ENCODE measurements at places on chromosomes 5 and 9.

DNA sequence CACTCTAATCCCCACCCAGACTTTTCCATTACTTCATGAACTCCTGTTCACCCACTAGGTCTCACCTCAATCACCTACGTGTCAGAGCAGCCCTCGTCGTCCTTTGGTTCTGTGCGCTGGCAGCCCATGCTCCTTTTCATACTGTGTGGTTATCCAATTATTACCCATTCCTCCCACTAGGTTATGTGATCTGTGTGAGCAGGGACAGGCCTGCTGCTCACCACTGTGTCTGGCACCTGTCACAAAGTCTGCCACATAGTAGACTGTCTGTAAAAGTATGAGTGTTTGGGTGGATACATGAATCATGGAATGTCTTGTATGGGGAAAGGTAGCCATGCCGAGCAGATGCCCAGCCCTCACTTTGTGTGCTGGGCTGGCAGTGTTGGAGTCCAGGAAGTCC is 12.1 kb upstream of the SMAD5 start:
- no peak for DNase-seq

- DNase-seq = no peak
Measured at GRCh38 chr9:106916466-106917235, 53.7 kb downstream of the ZNF462 start.

GRCh38 chr5:180592176-180592575 is 877 bp upstream of the SCGB3A1 start:
- DNase-seq = no peak

- peak; percentile 59 for DNase-seq
Measured at GRCh38 chr9:4750023-4750673, 9.1 kb upstream of the AK3 start.

DNA sequence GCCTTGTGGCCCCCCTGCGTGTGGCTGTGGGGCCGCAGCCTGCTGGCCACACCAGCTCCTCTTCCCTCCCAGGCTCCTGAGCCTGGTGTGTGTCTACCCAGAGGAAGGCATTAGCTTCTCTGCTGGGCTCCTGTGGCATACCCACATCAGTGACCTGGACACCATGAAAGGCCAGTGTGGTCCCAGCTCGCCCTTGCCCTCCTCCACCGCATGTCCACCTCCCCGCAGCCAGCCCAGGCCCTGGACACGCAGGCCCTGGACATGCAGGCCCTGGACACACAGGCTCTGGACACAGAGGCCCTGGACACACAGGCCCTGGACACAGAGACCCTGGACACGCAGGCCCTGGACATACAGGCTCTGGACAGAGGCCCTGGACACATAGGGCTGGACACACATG is 153.4 kb upstream of the PPP1R26 start:
- no peak for DNase-seq

- DNase-seq = no peak
Measured at GRCh38 chr5:150522504-150523414, 14.8 kb downstream of the NDST1 start.

GRCh38 chr5:132510076-132510475 is 19.5 kb upstream of the IRF1 start:
- no peak for DNase-seq

- no peak for DNase-seq
Measured at GRCh38 chr5:150264667-150265603, 24.6 kb downstream of the CAMK2A start.

DNA sequence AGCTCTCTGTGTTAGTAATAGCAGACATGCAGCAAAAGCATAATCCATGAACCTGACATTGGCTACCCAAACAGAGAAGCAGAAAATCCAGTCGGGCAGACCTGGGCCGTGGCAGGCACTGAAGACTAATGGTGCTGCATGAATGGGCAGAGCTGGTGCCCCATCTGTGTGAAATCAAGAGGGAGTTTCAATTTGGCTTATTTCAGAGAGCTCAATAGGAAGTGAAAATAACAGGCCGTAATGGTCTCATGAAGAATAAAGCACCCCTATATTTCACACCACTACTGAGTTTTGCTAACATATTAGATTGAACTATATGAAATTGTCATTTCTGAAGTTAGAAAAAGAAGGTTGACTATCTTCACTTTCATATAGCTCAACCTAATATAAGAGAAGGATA is 149.7 kb downstream of the ENC1 start:
- no peak for DNase-seq

GRCh38 chr5:5156471-5157082 is 16.4 kb downstream of the ADAMTS16 start:
- no peak for DNase-seq

GRCh38 chr9:78112406-78112805 is 80.8 kb upstream of the GNAQ start:
- no peak for DNase-seq

- DNase-seq = peak; percentile 3
Measured at GRCh38 chr5:170522211-170523141, 18.7 kb downstream of the KCNIP1 start.

GRCh38 chr9:34501889-34502425 is 20.8 kb downstream of the ENHO start:
- no peak for DNase-seq

DNA sequence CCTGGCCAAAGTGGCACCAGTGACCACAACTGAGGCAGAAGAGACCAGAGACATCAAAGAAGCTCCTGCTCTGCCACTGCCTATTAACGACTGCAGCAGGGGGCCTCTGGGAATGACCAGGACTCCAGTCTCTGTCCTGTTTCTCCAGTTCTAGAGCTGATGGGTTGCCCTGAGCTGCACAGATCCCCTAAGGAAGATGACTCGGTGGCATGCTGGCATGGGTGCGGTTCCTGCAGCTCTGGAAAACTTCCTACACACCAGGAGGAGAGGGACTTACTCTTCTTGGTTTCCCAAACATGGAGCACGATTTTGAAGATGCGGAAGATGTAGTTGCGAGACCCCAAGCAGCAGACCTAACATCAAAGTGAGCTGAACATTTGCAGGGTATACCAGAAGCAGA is 2.7 kb downstream of the SLIT3 start:
- no peak for DNase-seq

DNA sequence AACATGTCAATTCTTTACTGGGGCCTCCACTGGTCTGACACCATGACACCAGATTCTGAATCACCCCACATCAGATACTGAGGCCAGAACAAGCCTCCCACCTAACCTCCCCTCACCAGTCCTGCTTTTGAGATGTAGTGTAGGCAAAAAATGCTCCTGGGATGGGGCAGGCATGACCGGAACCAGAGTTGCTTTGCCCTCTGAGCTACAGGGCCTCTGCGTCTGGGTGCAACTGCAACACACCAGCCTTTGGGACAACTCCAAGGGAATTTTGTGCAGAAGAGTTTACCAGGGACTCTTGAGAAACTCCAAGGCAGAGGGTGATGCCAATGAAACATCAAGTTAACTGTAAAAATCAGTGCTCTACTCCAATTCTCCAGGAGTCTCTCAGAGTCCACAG is 79.4 kb downstream of the SIL1 start:
- DNase-seq = no peak

- DNase-seq = no peak
Measured at GRCh38 chr9:113677057-113677456, 199.1 kb upstream of the ZNF618 start.

GRCh38 chr5:151682751-151683331 is 3.9 kb downstream of the SPARC start:
- no peak for DNase-seq

DNA sequence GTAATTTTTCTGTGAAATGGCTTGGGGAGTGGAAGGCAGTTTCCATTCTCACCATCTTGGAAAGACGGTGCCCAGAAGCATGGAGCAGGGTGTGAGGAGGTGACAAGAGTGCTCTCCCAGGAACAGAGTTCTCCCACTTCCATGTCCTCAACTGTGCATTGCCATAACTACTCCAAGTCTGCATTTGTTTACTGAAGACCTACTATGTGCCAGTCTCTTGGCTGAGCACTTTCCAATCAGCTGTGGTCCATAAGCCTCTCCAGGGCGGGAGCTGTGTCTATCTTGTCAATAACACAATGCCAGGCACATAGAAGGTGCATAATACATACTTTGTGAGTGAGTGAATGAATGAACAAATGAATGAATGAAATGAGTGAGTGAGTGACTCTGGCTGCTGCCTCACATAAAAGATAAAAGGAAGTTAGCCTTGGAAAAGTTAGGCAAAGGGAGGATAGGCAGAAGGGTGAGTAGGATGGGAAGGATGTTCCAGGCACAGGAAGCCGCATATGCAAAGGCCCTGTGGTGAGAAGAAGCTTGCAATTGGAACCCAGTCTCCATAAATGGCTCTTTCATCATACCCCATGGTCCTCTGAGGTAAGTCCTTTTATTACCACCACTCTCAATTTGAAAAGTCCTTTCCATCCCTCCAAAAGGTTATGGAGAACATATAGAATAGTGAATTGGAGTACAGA is 31.3 kb upstream of the SH3PXD2B start:
- no peak for DNase-seq

GRCh38 chr5:130555429-130555828 is 609.6 kb downstream of the HINT1 start:
- DNase-seq = no peak

DNA sequence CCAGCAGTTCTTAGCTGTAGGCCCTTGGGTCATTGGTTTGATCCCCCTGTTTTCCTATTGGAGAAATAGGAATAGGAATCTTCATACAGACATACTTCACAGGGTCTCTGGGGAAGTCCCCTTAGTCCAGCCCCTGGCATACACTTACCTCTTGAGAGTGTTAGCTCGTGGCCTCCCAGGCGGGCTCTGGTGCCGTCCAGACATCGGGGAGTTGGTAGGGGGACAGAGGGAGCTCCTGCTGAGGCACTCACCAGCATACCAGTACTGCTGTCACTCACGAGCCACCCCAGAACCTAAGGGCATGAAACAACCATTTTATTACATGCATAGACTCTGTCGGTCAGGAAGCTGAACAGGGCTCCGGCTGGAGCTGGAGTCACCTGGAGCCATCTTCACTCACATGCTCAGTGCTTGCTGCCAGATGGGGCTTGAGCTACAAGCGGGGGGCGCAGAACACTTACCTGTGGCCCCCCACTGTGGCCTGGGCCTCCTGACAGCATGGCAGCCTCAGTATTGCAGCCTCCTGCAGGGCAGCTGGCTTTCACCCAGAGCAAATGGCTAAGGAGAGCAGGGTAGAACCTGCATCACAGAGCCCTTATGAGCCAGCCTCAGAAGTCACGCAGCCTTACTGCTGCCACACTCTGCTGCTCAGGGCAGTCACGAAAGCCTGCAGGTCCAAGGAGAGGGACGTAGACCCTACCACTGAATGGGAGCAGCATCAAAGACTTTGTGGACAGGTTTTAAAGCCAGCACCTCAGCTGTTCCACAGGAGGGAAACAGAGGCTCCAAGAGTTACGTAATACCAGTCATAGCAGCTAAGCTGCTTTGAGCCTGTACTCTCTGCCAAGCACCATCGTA is 58.3 kb upstream of the ANGPTL2 start:
- no peak for DNase-seq

GRCh38 chr9:116694785-116695291 is 7.7 kb downstream of the TRIM32 start:
- no peak for DNase-seq

DNA sequence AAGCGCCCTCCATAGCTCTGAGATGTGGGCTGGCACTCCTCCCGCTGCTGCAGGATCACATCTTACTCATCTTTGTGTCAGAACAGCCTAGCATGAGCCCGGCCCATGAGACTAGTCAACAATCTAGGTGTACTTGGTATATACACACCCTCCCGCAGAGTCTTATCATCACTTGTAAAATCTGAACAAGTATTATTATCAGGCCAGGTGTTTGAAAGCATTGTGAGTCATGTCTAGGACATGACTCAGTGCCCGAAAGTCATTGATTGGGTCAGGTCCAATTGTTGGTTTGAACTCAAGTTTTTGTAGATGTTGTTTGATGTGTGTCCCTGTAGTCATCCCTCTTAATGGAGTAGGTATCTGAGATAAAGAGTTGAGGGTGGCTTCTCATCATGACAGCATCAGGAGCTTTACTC is 108.7 kb downstream of the CFAP90 start:
- DNase-seq = no peak

- no peak for DNase-seq
Measured at GRCh38 chr9:33307067-33307466, 16.8 kb downstream of the NFX1 start.

- DNase-seq = no peak
Measured at GRCh38 chr5:68240202-68240601, 24.6 kb downstream of the PIK3R1 start.

GRCh38 chr5:68464424-68464823 is 248.9 kb downstream of the PIK3R1 start:
- DNase-seq = peak; percentile 61

DNA sequence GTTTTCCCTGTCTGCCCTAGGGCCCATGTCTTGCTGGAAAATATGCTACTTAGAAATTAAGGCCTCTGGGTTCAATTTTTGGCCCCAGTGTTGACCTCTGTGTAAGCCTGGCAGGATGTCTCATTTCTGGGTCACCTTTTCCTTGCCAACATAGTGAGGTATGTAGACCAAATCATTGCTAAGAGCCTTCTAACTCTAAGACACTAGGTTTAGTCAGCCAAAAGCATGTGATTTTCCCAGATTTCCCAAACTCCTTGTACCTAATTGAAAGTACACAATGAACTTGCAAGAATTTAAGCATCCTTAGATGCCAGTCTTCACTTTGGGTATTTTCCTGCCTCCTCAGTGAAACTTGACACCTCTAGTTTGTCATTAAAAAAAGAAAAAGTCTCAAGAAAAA is 77.0 kb downstream of the GALNT10 start:
- no peak for DNase-seq

GRCh38 chr5:92836855-92837755 is 743.9 kb downstream of the NR2F1-AS1 start:
- no peak for DNase-seq

DNA sequence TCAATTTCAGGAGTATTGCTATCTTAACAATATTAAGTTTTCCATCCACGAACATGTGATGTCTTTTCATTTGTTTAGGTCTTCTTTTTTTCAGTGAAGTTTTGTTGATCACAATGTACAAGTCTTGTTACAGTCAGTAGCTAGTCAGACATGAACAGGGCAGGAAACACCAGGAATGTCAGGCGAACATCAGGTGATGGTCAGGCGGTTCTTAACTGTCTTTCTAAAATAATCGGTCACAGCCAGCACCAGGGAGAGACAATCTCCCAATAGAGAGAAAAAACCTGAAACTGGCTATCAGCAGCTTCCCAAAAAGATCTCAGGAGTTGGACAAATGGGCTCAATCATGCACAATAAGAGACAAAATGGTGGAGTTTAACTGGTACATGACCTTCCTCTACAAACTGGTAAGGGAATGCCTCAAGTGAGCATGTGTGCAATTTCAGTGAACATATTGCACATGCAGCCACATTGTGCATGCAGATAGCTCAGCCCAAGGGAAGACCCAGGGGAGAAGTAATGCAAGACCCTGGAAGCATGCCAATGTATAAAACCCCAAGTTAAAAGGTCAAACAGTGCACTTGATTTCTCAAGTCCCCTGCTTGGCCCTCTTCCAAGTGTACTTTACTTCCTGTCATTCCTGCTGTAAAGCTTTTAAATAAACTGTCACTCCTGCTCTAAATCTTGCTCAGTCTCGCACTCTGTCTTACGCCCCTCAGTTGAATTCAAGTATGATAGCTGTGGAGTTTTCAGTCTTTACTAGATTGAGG is 176.1 kb upstream of the RASEF start:
- peak; percentile 5 for DNase-seq

All from bone marrow (tissue), 2 donors.